GM23338 (cell line): ENCODE measurements at places on chromosomes 6 and 20. TPM values are rescaled to one million over a fixed set of nuclear protein-coding genes. Genes with fewer than 3 reads are reported as not detected.

- no peaks in the 10 kb centered on the region for H3K36me3 ChIP-seq
- no peak for DNase-seq
- no peak overlapping the region for H3K4me3 ChIP-seq
- H3K4me1 ChIP-seq = no peaks in the 10 kb centered on the region
- no peaks in the 10 kb centered on the region for H3K27me3 ChIP-seq
Observed at GRCh38 chr6:89530982-89531381, 98.0 kb downstream of the ANKRD6 start.

GRCh38 chr6:75794351-75794846 lies 45.4 kb downstream of the MYO6 start:
- no peak overlapping the region for H3K27ac ChIP-seq
- no peaks in the 10 kb centered on the region for H3K27me3 ChIP-seq
- no peak overlapping the region for H3K4me3 ChIP-seq
- H3K36me3 ChIP-seq = no peaks in the 10 kb centered on the region
- DNase-seq = no peak

GRCh38 chr6:18425218-18425617 lies 38.1 kb downstream of the RNF144B start:
- H3K4me3 ChIP-seq = no peak overlapping the region
- H3K27ac ChIP-seq = no peak overlapping the region
- H3K4me1 ChIP-seq = peaks cover 20% of the 10 kb centered on the region
- no peaks in the 10 kb centered on the region for H3K27me3 ChIP-seq
- no peak for DNase-seq
- H3K36me3 ChIP-seq = no peaks in the 10 kb centered on the region

GRCh38 chr6:152130441-152130840 lies 323.0 kb downstream of the ESR1 start:
- H3K36me3 ChIP-seq = no peaks in the 10 kb centered on the region
- H3K4me3 ChIP-seq = no peak overlapping the region
- H3K27ac ChIP-seq = no peak overlapping the region
- H3K4me1 ChIP-seq = no peaks in the 10 kb centered on the region
- DNase-seq = no peak

DNA sequence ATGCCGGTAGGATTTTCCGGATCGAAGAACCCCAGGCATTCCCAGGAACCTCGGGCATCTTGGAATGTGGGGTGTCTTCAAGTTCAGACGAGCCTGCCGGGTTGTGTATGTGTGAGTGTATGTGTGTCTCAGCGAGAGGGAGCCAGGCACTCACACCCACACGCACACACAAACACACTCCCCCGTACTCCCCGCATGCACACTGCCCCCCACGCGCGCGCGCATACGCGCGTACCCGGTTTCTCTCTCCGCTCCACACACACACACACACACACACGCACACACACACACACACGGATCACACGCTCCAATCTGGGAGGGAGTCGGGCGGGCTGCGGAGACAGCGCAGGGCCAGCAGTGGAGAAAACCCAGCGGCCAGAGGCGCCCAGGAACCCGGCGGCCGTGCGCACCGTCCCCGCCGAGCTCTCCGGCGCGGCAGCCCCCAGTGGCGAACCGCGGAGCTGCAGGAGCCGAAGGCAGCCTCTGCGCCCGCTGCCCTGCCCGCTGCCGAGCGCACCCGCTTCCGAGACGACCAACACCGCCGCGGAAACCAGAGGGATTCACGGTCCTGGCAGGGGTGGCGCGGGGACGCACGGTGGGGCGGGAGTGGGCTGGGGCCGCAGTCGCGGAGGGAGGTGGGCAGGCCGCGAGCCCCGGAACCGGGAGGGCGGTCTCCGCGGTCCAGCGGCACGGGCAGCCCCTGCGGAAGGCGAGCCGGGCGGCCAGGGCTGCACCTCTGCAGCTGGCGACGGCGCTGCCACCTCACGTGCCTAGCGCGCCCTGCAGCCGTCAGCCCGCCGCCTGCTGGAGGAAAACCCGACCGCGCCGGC lies at the start of gene LRFN2:
Gene LRFN2, minus strand, starts transcription at position 125 of the 830 bp plus-strand sequence.
- no peak within 1 kb of the TSS for H3K27ac ChIP-seq
- peaks cover 32% of the 10 kb centered on the region for H3K27me3 ChIP-seq
- H3K4me1 ChIP-seq = peaks cover 30% of the 10 kb centered on the region
- DNase-seq = peak; percentile 90

- no peak overlapping the region for H3K4me3 ChIP-seq
- H3K36me3 ChIP-seq = no peaks in the 10 kb centered on the region
- H3K27me3 ChIP-seq = no peaks in the 10 kb centered on the region
- H3K4me1 ChIP-seq = peaks cover 6% of the 10 kb centered on the region; the same call in 1 of the 2 replicates
Observed at GRCh38 chr20:40953856-40954255, 74.8 kb upstream of the TOP1 start.

GRCh38 chr6:131270534-131270933 lies 135.3 kb downstream of the AKAP7 start:
- no peaks in the 10 kb centered on the region; the same call in 1 of the 2 replicates for H3K4me1 ChIP-seq
- H3K36me3 ChIP-seq = no peaks in the 10 kb centered on the region; the same call in 1 of the 2 replicates
- no peaks in the 10 kb centered on the region for H3K27me3 ChIP-seq
- DNase-seq = no peak
- H3K4me3 ChIP-seq = no peak overlapping the region

DNA sequence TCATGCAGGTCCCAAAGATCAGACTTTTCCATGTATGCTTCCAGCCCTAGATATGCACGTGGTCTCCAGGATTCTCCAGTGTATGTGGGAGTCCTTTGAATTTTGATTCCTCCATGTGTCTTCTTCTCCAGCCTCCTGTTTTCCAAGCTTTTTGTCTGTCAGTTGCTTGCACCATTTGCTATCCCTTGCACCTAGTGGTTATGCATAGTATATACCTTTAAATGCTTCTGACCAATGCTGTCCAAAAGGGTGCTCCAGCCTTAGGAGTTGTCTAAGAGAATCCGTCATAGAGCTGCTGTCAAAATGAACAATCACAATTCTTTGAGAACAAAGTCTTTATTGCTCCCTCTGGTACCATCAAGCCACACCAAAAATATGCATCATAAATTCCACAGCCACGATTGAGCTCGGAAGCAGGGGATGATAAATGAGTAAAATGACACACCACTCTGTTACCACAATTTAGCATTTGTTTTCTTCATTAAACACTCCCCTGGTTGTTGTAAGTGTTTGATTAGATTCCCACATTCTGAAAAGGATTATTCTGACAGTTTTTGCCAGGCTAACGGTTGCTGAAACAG lies 706.2 kb upstream of the GJE1 start:
- H3K27me3 ChIP-seq = no peaks in the 10 kb centered on the region
- H3K27ac ChIP-seq = no peak overlapping the region
- no peak for DNase-seq
- no peak overlapping the region for H3K4me3 ChIP-seq

DNA sequence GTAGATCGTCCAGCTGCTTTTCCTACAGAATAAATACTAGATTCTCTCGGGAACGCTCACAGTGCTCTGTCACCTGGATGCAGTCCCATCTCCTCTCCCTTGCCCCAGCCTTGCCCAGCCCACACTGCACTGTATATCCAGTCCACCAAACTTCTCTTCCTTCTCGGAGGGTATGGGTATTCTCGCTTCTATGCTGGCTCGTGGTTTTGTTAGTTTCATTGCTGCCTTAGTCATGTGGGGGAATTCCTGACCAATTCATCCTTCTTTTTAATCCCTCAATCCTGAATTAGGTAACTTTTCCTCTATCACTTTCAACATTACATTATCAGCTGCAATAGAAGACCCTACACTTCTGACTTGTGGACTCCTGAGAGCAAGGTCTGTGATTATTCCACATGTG lies 252.4 kb downstream of the GMDS start:
- 0 out of 2 replicates have a peak, but pooled peaks cover 3% of the 10 kb centered on the region for H3K4me1 ChIP-seq
- no peak for DNase-seq
- H3K36me3 ChIP-seq = no peaks in the 10 kb centered on the region
- no peak overlapping the region for H3K4me3 ChIP-seq
- no peak overlapping the region for H3K27ac ChIP-seq

GRCh38 chr6:105678516-105678915 lies 275.6 kb upstream of the PREP start:
- H3K4me1 ChIP-seq = no peaks in the 10 kb centered on the region
- no peaks in the 10 kb centered on the region for H3K36me3 ChIP-seq
- H3K27me3 ChIP-seq = no peaks in the 10 kb centered on the region
- no peak overlapping the region for H3K4me3 ChIP-seq
- H3K27ac ChIP-seq = no peak overlapping the region
- no peak for DNase-seq

DNA sequence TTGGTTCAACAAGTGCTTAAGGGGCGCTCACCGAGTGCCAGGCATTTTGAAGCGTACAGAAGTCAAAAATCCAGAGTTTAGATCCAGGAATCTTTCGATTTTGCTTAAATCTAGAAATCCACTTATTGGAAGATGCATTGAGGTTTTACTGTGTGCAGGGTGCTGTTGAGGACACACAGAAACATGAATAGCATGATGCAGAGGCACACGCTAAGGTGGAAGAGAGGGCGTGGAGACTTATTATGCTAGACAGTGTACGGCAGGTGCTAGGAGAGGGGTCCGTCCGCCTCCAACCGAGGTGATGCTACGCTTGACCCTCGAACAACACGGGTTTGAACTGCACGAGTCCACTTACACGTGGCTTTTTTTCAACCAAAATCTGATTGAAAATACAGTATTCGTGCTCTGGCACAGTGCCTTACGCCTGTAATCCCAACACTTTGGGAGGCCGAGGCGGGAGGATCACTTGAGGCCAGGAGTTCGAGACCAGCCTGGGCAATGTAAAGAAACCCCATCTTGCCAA lies 1.0 kb upstream of the KIF13A start:
- H3K27ac ChIP-seq = peak overlapping the region; percentile 77; the same call in 1 of the 2 replicates
- H3K36me3 ChIP-seq = no peaks in the 10 kb centered on the region
- peaks cover 13% of the 10 kb centered on the region for H3K27me3 ChIP-seq

GRCh38 chr20:62064770-62065673 lies 659 bp downstream of the TAF4 start:
- peak overlapping the region; percentile 53; the same call in 1 of the 2 replicates for H3K4me3 ChIP-seq
- H3K36me3 ChIP-seq = no peaks in the 10 kb centered on the region
- no peaks in the 10 kb centered on the region for H3K27me3 ChIP-seq
- H3K27ac ChIP-seq = no peak overlapping the region

GRCh38 chr6:107536180-107536961 lies 46.5 kb downstream of the SOBP start:
- H3K4me3 ChIP-seq = no peak overlapping the region
- no peaks in the 10 kb centered on the region for H3K36me3 ChIP-seq
- no peak for DNase-seq
- H3K4me1 ChIP-seq = peaks cover 52% of the 10 kb centered on the region

DNA sequence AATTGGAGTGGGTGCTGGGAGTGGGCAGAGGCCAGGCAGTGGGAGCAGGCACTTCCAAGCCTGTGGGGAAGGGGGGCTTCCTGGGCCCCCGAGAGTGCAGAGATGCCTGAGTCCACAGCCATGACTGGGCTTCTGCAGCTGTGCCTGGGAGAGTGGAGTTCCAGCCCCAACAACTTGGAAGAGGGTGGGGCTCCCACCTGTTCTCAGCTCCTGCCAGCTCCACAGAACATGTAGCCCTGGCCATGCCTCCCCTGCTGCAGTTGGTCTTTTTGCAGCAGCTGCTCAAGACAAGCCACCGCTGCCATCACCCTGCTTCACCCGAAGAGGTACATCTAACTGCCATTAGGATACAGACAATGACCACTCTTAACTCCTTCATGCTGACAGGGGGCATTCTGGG lies 1092.3 kb downstream of the KHDRBS2 start:
- no peaks in the 10 kb centered on the region for H3K27me3 ChIP-seq
- no peak overlapping the region for H3K4me3 ChIP-seq
- no peak for DNase-seq
- no peaks in the 10 kb centered on the region for H3K4me1 ChIP-seq
- no peaks in the 10 kb centered on the region for H3K36me3 ChIP-seq

GRCh38 chr6:80022803-80023202 lies 18.4 kb downstream of the TTK start:
- DNase-seq = no peak
- H3K27ac ChIP-seq = no peak overlapping the region
- H3K4me3 ChIP-seq = no peak overlapping the region
- no peaks in the 10 kb centered on the region for H3K27me3 ChIP-seq

GRCh38 chr6:186340-186965 lies 105.8 kb upstream of the DUSP22 start:
- no peaks in the 10 kb centered on the region for H3K27me3 ChIP-seq
- H3K4me3 ChIP-seq = no peak overlapping the region
- H3K36me3 ChIP-seq = no peaks in the 10 kb centered on the region
- no peaks in the 10 kb centered on the region for H3K4me1 ChIP-seq
- no peak overlapping the region for H3K27ac ChIP-seq

GRCh38 chr6:127267646-127268625 lies 1.3 kb downstream of the RNF146 start:
- peak; percentile 36 for DNase-seq
- no peaks in the 10 kb centered on the region for H3K36me3 ChIP-seq
- no peaks in the 10 kb centered on the region for H3K27me3 ChIP-seq

DNA sequence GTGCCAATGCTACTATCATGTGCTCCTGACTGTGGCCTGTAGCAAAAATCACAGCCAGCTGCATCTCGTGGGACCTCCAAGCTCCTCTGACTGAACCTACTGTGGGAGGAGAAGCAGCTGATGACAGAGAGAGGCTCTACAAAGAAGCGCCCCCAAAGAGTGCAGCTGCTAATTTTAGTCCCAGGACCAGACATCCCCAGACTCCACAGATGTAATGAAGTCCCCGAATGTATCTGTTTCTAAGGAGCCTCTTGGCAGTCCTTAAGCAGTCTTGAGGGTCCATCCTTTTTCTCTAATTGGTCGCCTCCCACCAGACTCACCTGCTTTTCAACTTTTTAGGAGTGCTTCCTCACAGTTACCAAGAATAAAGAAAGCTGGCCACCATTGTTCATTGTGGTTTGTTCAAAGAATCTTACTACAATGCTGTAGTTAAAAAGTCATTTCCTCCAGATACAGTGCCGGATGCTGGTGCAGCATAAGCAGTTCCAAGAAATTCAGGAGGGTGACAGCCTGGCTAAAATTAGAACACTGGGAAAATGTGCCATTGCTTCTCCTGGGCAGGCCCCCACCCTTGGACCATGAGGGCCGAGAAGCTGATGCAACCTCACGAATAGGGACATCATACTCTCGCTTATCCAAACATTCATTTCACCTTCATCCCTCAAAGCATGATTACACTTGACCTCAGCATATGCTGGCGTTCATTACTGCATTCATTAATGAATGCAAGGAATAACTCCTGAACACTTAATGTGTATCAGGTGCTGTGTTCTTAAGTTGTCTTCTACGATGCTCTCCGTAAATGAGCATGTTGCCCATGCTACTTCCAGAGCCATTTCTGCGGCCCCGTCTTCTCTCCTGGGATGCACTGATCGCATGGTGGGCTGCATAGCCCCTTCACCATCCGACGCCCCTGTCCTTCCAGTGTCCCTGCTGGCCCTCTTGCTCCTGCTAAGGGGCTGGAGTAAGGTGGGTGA lies 66.4 kb downstream of the LY86 start:
- no peak for DNase-seq
- 0 out of 2 replicates have a peak, but pooled peaks cover 3% of the 10 kb centered on the region for H3K4me1 ChIP-seq
- no peak overlapping the region for H3K4me3 ChIP-seq
- no peak overlapping the region for H3K27ac ChIP-seq
- peaks cover 11% of the 10 kb centered on the region; the same call in 1 of the 2 replicates for H3K27me3 ChIP-seq
- H3K36me3 ChIP-seq = no peaks in the 10 kb centered on the region

GRCh38 chr6:49649988-49650387 lies 13.3 kb upstream of the RHAG start:
- no peaks in the 10 kb centered on the region for H3K4me1 ChIP-seq
- no peaks in the 10 kb centered on the region for H3K27me3 ChIP-seq
- no peak overlapping the region for H3K27ac ChIP-seq
- no peak overlapping the region for H3K4me3 ChIP-seq

Gene SLC17A3
- polyA plus RNA-seq = not detected in 2 replicates

Gene CCM2L
- polyA plus RNA-seq = 4.9 and 6.4 TPM in 2 replicates

Gene GSTA2
- polyA plus RNA-seq = not detected in 2 replicates

Gene CST5
- polyA plus RNA-seq = not detected in 2 replicates

Gene FERMT1
- 16.2 and 17.9 TPM in 2 replicates for polyA plus RNA-seq

Gene CBLN4
- polyA plus RNA-seq = not detected in 2 replicates

Gene LPA
- not detected in 2 replicates for polyA plus RNA-seq

Gene OR2B6
- polyA plus RNA-seq = 0.45 TPM in 1 of 2 replicates, not detected in the other

Gene APOM
- 10.0 and 10.7 TPM in 2 replicates for polyA plus RNA-seq

Gene C20orf202
- polyA plus RNA-seq = 0.17 TPM in 1 of 2 replicates, not detected in the other

Gene FRK
- polyA plus RNA-seq = 0.05 and 0.06 TPM in 2 replicates

Gene CSNK2A1
- 73.2 and 85.1 TPM in 2 replicates for polyA plus RNA-seq

Gene OR2H2
- 0.83 and 0.86 TPM in 2 replicates for polyA plus RNA-seq

Gene HSPA1L
- polyA plus RNA-seq = 0.44 and 0.49 TPM in 2 replicates
